ENCODE measurements at places on chromosomes 11 and 22.

DNA sequence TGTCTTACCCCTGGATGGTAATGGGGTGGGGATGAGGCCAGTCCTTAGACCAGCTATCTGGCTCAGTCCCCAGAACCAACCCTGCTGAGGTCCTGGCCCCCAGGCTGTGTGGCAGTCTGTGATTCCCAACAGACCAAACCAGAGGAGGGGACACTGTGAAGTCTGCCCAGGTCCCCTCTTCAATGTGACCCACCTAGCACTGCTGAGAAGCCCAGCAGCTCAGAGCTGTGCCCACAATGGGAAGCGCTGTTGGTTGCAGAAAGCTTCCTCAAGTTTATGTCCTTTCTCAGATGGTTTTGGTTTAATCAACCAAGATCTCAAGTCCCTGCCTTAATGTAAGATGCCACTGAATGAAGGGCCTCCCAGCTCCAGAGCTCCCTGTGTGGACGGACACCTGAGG is 114.7 kb upstream of the IGLL5 start:
- no peak for DNase-seq

DNA sequence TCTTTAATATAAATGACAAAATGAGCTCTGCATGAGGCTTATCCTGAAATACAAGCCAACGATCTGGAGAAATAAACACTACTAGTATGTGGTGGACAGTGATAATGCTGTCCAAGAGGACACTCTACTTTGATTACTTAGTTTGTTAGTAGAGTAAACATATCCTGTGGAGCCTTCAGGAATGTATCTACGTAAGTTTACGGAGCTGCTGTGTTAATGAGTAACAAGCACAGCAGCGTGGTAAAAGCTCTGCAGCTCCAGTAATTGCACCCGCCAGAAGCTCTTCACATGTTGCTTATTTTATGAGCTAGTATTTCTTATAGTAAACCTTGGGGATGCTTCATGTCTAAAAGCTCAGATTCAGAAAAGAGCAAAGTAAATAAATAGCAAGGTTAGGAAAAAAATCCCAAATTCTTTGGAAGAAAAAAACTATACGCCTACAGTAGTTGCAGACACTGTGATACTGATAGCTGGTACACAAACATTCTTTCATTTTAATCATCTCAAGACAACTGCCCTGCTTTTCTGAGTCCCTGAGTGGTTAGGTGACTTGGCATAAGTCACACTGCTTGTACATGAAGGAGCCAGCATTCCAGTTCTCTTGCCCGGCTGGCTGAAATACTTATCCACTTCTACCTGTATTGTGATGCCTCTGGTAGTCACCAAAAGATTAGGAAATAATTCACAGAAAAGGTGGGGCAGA is 32.7 kb upstream of the CCDC34 start:
- no peak for DNase-seq

- DNase-seq: no peak
These were observed 12.6 kb downstream of the SOX10 start for GRCh38 chr22:37971475-37972434.

- DNase-seq: no peak
These were observed 6.9 kb downstream of the NFRKB start for GRCh38 chr11:129888451-129888850.

DNA sequence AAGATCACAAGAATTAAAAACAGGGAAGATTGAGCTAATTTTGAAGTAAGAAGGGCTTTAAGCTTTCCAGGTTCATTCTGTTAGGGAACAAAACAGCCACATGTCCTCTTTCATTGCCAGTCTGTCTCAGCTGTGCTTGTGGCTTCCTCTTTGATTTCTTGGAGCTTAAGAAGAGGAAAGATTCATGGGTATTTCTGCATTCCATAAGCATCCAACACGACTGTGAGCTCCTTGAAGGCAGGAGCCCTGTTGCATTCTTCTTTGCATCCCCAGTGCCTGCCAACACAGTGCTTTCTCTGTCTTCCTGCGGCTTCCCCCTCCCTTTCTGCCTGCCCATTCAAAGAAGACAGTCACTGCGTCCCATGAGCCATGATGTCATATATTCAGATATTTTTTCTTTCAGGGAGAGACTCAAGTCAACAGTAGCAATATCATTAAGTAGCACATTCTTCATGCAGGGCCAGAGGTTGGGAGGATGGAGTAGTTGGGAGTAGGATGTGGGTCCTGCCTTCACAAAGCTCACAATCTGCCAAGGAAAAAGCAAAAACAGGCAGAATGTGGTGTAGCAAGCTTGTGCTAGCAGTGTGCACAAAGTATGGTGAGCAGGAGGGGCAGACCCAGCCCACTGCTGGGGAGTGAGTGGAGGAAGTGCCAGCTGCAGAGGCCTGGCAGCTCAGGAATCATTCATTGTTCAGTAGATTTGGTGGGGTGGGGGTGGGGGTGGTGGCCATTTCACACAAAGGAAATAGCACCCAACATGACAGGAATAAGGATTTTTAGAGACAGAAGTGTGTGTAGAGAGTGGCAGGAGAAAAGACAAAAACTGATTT is 162.1 kb upstream of the RASSF10 start:
- no peak for DNase-seq

DNA sequence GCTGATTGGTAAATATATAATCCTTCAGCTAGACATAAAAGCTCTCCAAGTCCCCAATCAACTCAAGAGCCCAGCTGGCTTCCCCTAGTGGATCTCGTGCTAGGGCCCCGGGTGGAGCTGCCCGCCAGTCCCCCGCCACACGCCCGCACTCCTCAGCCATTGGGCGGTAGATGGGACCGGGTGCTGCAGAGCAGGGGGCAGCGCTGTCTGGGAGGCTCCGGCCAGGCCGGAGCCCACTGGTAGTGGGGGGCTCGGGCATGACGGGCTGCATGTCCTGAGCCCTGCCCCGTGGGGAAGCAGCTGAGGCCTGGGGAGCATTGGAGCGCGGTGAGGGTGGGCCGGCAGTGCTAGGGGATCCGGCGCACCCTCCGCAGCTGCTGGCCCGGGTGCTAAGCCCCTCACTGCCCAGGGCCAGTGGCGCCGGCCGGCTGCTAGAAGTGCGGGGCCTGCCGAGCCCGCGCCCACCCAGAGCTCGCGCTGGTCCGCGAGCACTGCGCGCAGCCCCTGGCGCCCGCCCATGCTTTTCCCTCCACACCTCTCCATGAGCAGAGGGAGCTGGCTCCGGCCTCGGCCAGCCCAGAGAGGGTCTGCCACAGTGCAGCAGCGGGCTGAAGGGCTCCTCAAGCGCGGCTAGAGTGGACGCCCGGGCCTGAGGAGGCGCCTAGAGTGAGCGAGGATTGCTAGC is 1680.6 kb upstream of the RAG2 start:
- no peak for DNase-seq

GRCh38 chr22:40332319-40332781 is 13.9 kb upstream of the ADSL start:
- no peak for DNase-seq

GRCh38 chr11:32960553-32961164 is 55.0 kb upstream of the DEPDC7 start:
- peak; percentile 9 for DNase-seq

DNA sequence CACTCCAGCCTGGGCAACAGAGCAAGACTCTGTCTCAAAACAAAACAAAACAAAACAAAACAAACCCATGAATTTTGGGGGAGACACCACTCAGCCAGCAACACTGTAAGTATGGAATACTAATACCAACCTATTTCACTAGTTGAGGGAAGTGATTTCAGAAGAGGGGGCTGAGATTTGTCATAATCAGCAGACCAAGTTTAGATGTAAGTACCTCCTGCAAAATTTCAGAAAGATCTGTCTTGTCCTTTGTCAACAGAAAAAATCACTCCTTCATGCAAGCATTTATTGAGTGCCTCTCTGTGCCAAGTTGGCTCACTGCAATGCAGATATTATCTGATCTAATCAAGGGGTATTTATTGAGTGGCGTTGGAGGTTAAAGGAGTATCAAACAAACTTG is 23.4 kb upstream of the ADA2 start:
- no peak for DNase-seq

- no peak for DNase-seq
These were observed 1.1 kb upstream of the SERGEF start for GRCh38 chr11:18013790-18014507.

DNA sequence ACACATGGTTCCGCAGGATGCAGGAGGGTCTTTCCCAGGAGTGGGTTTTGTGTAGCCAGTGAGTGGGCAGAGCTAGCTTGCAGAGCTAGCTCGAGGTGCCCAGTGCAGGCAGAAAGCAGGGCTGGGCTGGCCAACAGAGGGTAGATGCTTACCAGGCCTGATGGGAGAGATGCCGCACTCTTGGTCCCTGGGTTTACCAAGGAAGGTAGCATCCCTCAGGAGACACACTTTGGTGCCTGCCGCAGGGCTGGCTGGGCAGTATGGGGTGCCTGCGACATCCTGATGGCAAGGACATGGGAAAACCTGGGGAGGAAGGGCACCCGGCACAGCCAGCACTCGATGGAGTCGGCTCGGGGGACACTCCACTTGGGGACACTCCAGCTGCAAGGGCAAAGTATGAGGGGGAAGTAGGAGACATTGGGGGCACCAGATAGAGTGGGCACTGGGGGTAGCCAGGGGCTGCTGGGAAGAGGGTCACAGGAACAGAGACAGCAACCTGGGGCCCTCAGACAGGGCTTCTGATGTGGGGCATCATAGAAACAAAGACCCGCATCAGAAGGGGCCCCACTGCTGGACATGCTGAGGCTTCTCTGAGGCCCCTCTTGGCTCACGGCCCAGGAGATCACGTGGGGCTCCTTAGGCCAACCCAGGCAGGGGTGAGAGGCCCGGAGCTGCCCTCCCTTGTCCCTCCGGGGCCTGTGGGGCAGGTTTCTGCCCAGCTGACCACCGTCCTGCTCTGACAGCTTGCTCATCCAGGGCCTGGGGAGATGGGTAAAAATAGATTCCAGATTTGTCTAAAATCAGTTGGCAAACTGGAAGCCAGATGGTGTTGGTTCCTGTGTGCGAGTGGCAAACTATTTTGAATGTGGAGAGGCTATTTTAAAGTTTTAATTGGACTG is 89.8 kb downstream of the MORC2 start:
- DNase-seq: no peak

- DNase-seq: no peak
These were observed 1078.9 kb downstream of the OPCML start for GRCh38 chr11:132453406-132453805.

- DNase-seq: no peak
These were observed 121.7 kb downstream of the OSBP2 start for GRCh38 chr22:30816413-30816812.

Measured in GM04503 (cell line).